ENCODE measurements at places on chromosomes 7 and 10.

DNA sequence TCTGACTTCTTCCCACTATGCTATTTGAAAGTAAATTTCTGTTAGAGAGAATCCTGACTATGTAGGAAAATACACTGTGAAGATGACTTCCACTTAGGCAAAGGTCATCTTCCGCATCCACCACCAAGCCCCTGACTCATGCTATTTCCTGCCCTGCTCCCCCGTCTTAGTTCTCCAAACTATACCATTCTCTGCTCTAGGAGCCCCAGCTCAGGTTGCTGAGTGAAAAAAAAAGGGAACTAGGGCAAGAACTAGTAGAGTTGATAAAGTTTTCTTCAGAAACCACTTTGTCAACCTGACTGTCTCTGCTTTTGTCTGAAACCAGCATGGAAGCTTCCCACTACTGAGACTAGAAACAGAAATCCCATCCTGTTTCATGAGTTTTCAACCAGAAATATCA, 96.9 kb downstream of the EVX1 start:
- no peak for DNase-seq

GRCh38 chr7:50587737-50588136, 22.5 kb upstream of the DDC start:
- DNase-seq, result no peak

DNA sequence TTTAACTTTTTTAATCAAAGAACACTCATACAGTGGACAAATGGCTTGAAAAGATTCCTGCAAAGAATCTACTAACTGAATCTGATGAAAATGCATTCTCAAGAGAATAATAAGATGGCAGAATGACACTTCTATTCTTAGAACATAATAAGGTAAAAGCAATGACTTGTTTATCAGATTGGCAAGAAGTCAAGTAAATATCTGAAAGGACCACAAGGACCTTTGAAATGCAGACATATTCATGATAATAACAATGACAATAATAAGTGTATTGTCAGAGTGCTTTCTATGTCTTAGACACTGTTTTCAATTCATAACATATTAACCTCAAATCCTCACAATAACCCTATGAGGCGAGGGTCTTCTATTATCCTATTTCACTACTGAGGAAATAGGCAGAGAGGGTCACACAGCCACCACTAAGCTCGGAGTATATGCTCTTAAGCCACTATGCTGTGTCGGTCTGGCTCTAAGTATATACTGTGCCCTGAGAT, 10.6 kb downstream of the HACD1 start:
- DNase-seq, result no peak

GRCh38 chr7:93977211-93977950, 26.8 kb downstream of the BET1 start:
- DNase-seq, result no peak

DNA sequence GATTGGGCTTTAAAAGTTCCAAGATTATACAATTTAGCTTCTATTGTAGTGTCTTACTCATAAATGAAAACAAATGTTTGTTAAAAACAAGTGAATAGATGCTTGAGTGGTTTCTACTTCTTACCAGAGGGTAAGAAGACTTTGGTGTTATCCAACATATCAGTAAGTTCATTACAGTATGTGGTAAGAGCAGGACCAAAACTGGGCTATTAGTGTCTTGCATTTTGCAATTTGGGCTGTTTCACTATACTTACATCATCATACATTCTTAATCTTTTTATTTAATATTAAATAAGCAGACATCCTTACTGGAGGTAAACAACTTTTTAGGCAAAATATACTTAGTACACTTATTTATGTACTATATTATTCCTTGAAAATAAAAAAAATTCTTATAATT, 248.4 kb upstream of the HGF start:
- no peak for DNase-seq

DNA sequence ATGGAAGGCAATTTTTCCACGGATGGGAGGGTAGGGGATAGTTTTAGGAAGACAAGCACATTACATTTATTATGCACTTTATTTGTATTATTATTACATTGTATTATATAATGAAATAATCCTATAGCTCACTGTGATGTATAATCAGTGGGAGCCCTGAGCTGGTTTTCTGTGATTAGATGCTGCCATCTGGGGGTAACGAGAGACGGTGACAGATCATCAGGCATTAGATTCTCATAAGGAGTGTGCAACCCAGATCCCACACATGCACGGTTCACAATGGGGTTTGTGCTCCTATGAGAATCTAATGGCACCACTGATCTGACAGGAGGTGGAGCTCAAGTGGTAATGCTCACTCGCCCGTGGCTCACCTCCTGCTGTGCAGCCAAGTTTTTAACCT, 103.9 kb upstream of the STK17A start:
- no peak for DNase-seq

GRCh38 chr7:44748948-44749731, 493 bp downstream of the ZMIZ2 start:
- no peak for DNase-seq

DNA sequence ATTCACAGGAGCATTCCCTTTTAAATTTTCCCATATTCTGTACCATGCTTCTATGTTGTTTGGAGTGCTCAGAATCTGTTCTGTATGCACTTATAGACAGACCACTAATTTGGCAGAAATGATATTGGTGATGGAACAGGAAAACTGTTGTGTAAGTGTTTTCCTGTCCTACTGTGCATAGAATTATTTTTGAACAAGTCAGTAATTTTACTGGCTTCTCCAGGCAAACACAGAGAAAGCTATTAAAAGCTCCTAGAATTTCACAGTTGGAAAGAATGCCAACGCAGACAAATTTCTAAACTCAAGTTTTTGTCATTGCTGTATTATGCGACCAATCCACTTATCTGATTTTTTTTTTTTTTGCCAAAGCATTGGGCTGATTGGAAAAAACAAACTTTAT, 55.7 kb downstream of the ANKMY2 start:
- no peak for DNase-seq

GRCh38 chr10:70846795-70847194, 31.0 kb downstream of the SGPL1 start:
- DNase-seq, result no peak

GRCh38 chr7:27199849-27200760, at the start of gene HOXA13:
HOXA13 (minus strand) TSS chr7:27200091; CDS start chr7:27200077, 14 bp downstream.
- no peak for DNase-seq

DNA sequence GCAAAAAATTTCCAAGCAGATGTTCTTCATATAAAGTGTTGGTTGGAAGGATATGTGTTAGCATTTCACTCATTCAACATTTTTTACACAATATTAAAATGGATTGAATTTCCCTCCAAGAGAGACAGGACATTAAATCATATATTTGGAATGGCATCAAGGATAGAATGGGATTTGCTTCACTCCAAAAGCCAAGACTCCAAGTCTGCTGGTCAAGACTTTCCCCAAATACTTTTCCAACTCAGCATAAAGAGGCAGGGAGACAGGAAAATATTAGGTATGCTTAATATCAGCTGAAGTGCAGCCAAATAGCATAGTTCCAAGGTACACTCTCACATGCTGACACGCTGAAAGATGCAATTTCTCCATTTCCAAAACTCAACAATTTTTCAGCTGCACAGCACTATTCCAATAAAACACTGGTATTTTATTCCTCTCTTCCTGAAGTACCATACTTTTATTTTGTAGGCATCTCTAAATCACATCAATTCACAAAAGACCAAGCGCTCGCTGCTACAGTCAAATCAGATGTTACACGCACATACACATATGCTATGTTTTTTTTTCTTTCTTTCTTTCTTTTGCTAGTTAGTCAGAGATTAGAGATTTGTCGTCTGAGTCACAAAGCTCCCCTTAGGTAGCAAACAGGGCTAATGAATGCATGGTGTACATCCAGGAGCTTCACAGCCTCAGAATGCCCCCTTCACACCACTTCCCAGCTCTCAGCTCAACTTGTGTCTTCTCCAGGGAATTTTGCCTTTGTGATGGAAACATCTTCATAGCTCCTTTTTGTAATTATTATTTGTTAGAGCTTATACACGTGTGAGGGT, 1033.8 kb upstream of the AUTS2 start:
- no peak for DNase-seq

GRCh38 chr10:106506526-106507283, 657.8 kb downstream of the SORCS1 start:
- DNase-seq, result no peak

GRCh38 chr10:85643171-85643844, 723.3 kb downstream of the GRID1 start:
- DNase-seq, result no peak

DNA sequence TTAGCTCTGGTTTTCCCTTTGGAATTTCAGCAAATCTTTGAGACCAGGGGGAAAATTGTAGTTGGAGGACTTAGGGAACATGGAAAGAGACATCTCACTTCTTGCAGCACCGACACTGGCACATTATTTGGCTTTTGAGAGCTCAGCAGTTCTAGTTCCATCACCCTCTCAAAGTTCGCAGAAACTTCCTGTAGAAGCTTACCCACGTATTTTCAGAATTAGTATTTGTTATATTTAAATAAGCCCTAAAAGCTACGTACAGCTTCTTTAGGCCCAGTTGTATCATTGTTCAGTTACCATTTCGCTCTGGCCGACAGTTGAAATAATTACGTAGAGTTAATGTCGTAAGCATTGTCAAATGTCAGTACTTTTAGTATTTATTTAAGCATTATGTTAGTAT, 13.4 kb downstream of the CEP55 start:
- no peak for DNase-seq

GRCh38 chr7:12244694-12245093, 33.6 kb downstream of the TMEM106B start:
- DNase-seq, result no peak

GRCh38 chr10:11322698-11323097, 288.8 kb downstream of the USP6NL start:
- DNase-seq, result no peak

GRCh38 chr7:3892686-3893085, 591.6 kb downstream of the SDK1 start:
- no peak for DNase-seq

DNA sequence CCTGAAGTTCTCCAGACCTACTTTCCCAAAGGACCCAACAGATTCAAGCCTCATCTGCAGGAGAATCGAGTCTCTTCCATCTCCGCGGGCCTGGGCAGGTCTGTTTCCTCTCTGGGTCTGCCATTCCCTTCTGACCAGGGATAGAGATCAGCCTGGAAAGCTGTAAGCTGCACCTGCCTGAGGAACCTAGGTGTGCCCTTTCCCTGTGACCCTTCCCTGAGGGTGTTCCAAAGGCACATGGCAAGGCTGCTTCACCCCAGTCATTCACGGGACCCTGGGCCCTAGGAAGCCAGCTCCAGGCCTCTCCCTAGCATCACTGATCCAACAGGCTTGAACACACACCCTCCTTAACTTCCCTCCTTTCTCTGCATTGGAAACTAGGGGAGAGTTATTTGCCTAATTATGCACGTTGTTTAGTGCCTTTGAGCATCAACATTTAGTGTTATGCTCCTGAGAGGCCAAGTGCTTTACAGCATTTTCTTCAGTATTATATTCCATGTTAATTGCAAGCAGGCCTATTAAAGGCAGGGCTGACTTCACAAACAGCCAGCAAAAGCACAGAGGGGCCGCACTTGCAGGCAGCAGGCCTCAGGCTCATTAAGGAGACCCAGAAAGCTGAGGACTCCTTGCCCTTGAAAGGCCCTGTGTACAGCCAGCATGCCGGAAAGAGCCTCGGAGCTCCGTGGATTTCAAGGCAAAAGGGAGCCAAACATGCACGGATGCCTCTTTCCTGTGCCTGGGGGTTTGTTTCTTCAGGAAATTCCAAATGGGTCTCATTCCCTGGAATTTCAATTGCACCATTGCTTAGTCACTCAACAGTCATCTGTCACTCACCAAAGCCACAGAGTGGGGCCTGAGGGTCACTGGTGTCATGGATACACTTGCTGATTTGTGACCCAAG, 91.0 kb upstream of the FAM20C start:
- no peak for DNase-seq

DNA sequence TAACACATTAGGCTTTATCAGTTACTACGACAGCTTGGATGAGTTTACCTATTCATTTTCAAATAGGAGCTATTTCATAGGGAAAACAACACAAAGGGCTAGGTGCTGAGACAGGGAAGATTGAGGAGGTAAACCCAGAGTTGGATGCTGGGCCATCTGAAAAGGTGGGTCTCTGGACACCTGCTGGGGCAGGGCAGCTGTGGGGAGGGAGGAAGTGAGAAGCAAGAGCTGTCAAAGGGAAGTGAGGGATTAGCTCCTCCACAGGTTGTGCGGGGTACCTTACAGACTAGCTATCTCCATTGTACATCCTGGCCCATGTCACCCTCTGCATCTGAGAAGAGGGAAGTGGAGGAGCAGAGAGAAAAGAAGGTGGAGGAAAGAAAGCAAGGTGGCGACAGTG, 48.9 kb downstream of the BLNK start:
- DNase-seq, result no peak

GRCh38 chr7:14184292-14184864, 194.9 kb upstream of the ETV1 start:
- DNase-seq, result no peak

GRCh38 chr7:158321936-158322615, 265.5 kb downstream of the PTPRN2 start:
- DNase-seq, result no peak

GRCh38 chr7:126436213-126436868, 816.4 kb downstream of the GRM8 start:
- no peak for DNase-seq

All from CD4-positive, alpha-beta memory T cell (primary cell).